ENCODE measurements at places on chromosomes 11 and 22.

DNA sequence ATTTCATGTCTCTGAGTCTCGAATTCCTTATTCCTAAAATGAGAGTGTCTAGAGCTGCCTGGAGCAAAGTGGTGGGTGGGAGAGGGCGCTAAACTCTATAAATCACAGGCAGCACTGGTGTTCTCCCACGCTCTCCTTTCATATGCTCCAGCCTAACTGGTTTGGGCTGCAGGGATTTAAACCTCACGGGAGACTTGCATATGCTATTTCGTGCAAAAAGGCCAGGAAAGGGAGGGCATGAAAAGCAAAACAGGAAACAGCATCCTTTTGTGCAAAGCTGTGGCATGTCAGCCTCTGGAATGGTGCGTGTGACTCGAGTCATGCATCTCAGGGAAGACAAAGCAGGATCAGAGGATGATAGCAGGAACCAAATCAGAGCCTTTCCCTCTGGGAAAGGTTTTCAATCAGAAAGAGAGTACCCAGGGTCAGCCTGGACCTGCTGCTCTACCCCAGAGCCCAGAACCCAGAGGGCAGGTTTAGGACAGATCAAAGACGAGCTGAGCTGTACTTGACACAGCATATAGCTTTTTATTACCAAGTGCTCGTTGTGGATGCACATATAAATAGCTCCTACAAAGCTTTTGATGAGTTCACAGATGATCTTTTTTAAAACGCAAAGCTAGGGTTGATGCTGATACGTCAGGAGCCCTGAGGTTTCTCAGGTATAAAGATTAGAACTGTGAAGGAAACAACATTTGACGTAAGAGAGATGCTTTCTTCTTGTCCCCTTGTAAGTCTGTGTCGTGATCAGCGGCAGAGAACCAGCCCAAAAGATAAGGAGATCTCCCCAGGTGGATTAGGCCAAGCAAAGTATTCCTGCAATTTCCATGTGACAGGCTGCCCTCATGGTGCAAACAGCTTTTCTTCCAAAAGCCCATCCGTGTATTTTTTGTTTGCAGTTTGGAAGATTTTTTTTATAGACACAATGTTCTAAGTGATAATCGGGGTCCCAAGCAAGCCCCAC lies 46.2 kb upstream of the YWHAH start:
- no peak for DNase-seq

DNA sequence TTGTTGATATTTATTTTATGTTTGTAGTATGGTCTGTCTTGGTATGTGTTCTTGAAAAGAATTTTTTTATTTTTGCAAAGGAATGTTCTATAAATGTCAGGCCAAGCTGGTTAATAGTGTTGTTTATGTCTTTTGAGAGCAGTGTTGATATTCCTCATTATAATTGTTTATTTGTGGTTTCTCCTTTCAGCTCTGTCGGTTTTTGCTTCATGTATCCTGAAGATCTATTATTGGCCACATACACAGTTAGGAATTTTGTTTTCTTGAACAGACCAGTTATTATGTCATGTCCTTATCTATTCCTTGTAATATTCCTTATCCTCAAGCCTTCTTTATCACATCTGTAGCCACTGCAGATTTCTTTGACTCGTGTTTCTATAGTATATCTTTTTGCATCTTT lies 56.5 kb downstream of the PDHX start:
- no peak for DNase-seq

- DNase-seq = no peak
These were observed 39.1 kb downstream of the SLC35F2 start for GRCh38 chr11:107819361-107820014.

- no peak for DNase-seq
These were observed 13.4 kb downstream of the ARHGAP8 start for GRCh38 chr22:44765571-44766285.

GRCh38 chr11:14861680-14862079 lies 30.4 kb downstream of the CYP2R1 start:
- DNase-seq = no peak

GRCh38 chr11:116403794-116404461 lies 368.9 kb downstream of the BUD13 start:
- DNase-seq = no peak

All from dorsolateral prefrontal cortex (tissue), 122 donors.